MCF 10A (cell line): ENCODE measurements at places on chromosomes 13 and 19. TPM values are rescaled to one million over a fixed set of nuclear protein-coding genes. Genes with fewer than 3 reads are reported as not detected.

The ACP4 gene
- total RNA-seq: not detected in 2 replicates

- DNase-seq: peak; percentile 54
Observed at GRCh38 chr19:45177817-45178261, at the start of gene TRAPPC6A. Gene TRAPPC6A, minus strand, starts transcription at chr19:45178237. Its CDS starts 19 bp downstream, at chr19:45178218.

- peak; percentile 72 for DNase-seq
Observed at GRCh38 chr13:99796175-99796819, 175.3 kb downstream of the ZIC5 start.

DNA sequence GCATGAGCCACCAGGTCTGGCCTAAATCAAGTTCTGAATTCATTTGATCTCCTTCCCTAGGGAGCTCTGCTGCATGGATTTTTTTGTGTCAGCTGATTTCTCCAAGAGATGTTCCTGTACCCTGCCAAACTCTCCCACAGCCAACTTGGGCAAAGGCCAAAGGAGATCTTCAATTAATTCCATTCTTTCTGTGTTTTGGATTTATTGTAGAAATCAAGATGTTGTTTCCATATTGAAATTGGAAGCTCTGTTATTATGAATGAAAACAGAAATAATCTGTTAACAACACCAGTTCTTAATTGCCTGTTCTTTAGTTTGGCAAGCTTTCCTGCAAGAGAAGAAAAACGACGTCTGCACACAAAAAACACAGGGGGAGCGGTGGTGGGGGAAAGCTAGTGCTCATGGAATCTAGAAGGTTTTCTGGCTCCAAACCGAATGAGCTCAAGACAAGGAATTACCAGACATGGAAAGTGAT, 86.5 kb upstream of the ABCC4 start:
- DNase-seq: no peak

DNA sequence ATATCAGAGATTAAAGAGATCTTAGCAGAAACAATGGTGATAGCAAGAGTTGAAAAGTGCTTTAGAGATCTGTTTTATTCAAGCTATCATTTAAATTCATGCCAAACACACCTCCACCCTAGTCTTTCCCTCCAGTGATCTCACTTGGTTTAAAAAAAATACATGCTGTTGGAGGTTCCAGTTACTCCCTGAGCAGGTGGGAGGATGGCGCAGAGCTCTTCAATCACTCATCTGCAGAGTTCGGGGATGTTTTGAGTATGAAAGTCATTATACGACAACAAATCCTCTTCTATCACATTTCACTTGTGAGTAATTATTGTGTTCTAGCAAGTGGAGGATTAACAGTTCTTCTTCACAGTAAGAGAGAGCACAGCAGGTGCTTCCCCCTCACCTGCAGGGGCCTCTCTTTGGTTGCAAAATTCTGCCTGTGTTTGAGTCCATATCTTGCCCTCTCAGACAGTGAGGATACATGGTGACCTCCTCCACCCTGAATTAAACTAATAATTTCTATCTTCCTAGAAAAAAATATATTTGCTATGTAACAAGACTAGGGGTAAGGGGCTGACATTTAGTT, 376.7 kb downstream of the LIG4 start:
- DNase-seq: no peak

DNA sequence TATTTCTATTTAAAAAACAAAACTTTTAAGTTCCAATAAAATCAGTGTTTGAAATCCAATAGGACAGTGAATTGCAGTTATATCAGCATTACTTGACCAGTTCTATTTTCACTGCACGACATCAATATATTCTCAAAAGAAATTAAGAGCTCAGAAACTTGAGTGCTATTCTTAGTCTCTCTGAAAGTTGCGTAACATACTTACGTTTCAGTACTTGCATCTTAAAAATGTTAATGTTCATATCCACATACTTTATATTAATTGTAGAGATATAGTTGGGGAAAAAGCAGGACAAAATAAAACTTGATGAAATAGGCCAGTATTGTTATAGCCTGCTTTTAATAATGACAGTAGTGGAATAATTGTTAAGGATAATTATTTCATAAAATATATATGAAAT, 720.5 kb upstream of the PCDH9 start:
- DNase-seq: no peak
